ENCODE measurements at places on chromosomes 7 and 10. TPM values are rescaled to one million over a fixed set of nuclear protein-coding genes. Genes with fewer than 3 reads are reported as not detected.

DNA sequence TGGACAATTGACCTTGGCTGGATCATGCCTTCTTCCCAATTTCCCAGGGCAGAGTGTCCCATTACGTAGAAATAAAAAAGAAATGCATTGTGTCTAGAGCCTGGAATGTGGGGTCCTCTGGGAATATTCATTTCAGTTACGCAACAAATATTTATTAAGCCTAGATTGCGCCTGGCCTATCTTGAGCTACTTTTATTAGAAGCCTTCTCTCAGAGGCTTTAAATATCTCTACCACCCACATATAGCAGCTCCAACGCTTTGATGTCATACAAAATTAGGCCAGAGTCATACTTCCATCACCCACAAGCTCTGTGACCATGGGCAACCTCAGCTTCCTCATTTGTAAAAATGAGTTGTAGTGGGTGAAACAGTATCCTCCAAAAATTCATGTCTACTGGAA lies 24.9 kb upstream of the CARD11 start:
- no peaks in the 10 kb centered on the region for H3K27me3 ChIP-seq
- H3K36me3 ChIP-seq, result peaks cover 22% of the 10 kb centered on the region
- no peak overlapping the region for H3K4me3 ChIP-seq
- peak; percentile 53 for DNase-seq
- peak overlapping the region; percentile 88 for H3K27ac ChIP-seq

GRCh38 chr10:44862924-44863323 lies 48.2 kb upstream of the TMEM72 start:
- H3K4me3 ChIP-seq, result no peak overlapping the region
- peaks cover 33% of the 10 kb centered on the region for H3K27me3 ChIP-seq
- DNase-seq, result no peak
- H3K4me1 ChIP-seq, result no peaks in the 10 kb centered on the region

GRCh38 chr7:31805209-31805818 lies 118.3 kb downstream of the PPP1R17 start:
- H3K36me3 ChIP-seq, result no peaks in the 10 kb centered on the region
- no peaks in the 10 kb centered on the region for H3K4me1 ChIP-seq
- DNase-seq, result no peak
- H3K4me3 ChIP-seq, result no peak overlapping the region

DNA sequence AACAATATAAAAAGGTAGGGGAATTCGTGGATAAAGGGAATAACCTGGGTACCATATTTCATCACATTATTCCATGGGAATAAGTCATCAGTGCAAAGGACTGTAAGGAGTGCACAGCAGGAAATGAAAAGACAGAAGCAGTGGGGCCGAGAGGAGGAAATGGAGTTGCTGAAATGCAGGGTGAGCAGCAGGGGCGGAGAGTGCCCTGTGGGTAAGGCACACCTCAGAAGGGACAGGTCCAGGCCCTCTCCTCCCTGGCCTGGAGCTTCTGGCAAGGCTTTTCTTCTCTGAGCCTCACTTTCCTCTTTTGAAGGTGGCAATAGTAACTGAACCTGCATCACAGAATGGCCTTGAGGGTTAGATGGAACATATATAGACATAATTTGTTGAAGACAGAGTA lies 26.2 kb downstream of the IKZF1 start:
- peak; percentile 55 for DNase-seq
- no peak overlapping the region for H3K4me3 ChIP-seq
- H3K27me3 ChIP-seq, result no peaks in the 10 kb centered on the region
- H3K27ac ChIP-seq, result no peak overlapping the region
- H3K4me1 ChIP-seq, result peaks cover 68% of the 10 kb centered on the region

- H3K27me3 ChIP-seq, result peaks cover 21% of the 10 kb centered on the region
- no peaks in the 10 kb centered on the region for H3K36me3 ChIP-seq
- peak; percentile 44 for DNase-seq
- peak overlapping the region; percentile 60 for H3K4me3 ChIP-seq
- peaks cover 12% of the 10 kb centered on the region for H3K4me1 ChIP-seq
Measured at GRCh38 chr7:151382079-151382885, 27.6 kb downstream of the WDR86 start.

GRCh38 chr10:85649461-85649860 lies 717.1 kb downstream of the GRID1 start:
- H3K27ac ChIP-seq, result no peak overlapping the region
- DNase-seq, result no peak
- no peaks in the 10 kb centered on the region for H3K4me1 ChIP-seq
- H3K36me3 ChIP-seq, result no peaks in the 10 kb centered on the region

DNA sequence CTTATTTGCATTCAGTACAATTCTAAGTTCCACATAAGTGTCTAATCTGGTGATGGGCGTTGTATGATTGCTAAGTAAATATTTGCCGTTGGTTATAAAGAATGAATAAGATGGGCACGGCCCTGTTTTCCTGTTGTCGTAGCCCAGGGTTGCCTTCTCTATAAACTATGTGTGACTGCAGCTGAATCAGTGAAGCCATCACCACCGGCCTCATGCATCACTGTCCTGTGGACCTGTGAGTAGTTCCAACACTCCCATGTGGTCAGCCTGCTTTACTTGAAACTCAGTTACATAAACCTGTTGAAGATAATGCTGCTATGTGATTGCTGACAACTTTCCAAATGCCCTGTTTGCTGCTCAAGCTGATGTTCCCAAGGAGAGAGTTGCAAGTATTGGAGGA lies 21.6 kb upstream of the KLF6 start:
- H3K27me3 ChIP-seq, result no peaks in the 10 kb centered on the region
- DNase-seq, result peak; percentile 48
- H3K27ac ChIP-seq, result no peak overlapping the region

- H3K4me1 ChIP-seq, result peaks cover 2% of the 10 kb centered on the region
- H3K36me3 ChIP-seq, result no peaks in the 10 kb centered on the region
- H3K27ac ChIP-seq, result no peak overlapping the region
- H3K4me3 ChIP-seq, result no peak overlapping the region
- H3K27me3 ChIP-seq, result peaks cover 2% of the 10 kb centered on the region
- DNase-seq, result no peak
Measured at GRCh38 chr10:103787331-103787730, 68.0 kb downstream of the SH3PXD2A start.

DNA sequence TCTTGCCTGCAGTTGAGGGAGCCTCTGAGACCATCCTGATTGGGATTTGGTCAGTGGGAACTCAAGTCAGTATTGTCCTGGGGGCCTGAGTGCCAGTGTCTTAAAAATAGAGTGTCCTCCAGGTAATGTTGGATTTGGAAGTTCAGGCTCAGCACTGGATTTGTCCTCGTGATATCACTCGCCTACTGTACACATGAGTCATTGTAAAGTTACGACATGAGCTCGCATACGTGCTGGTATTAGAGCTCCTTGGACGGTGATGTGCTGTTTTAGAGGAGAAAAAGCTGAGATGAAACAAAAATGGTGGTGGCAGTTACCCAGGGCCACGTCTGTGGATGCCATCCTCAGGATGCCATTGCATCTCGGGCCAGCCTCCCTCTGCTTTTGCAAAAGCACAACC lies 78.2 kb downstream of the MGMT start:
- no peaks in the 10 kb centered on the region for H3K4me1 ChIP-seq
- H3K4me3 ChIP-seq, result no peak overlapping the region
- DNase-seq, result no peak
- peaks cover 49% of the 10 kb centered on the region for H3K36me3 ChIP-seq
- H3K27ac ChIP-seq, result no peak overlapping the region

- no peak overlapping the region for H3K27ac ChIP-seq
- no peak for DNase-seq
- H3K27me3 ChIP-seq, result peaks cover 3% of the 10 kb centered on the region
- H3K4me1 ChIP-seq, result no peaks in the 10 kb centered on the region
- peaks cover 2% of the 10 kb centered on the region for H3K36me3 ChIP-seq
- no peak overlapping the region for H3K4me3 ChIP-seq
Measured at GRCh38 chr7:98687111-98687751, 70.1 kb downstream of the NPTX2 start.

GRCh38 chr7:96546426-96546825 lies 163.2 kb downstream of the SEM1 start:
- peaks cover 1% of the 10 kb centered on the region for H3K27me3 ChIP-seq
- no peaks in the 10 kb centered on the region for H3K36me3 ChIP-seq
- no peak overlapping the region for H3K4me3 ChIP-seq
- DNase-seq, result no peak

- peak overlapping the region; percentile 88 for H3K27ac ChIP-seq
- H3K36me3 ChIP-seq, result peaks cover 90% of the 10 kb centered on the region
- no peaks in the 10 kb centered on the region for H3K27me3 ChIP-seq
- peak; percentile 69 for DNase-seq
- no peak overlapping the region for H3K4me3 ChIP-seq
Measured at GRCh38 chr7:141563956-141564623, 12.9 kb downstream of the AGK start.

GRCh38 chr7:157470017-157470322 lies 133.2 kb downstream of the DNAJB6 start:
- no peaks in the 10 kb centered on the region for H3K27me3 ChIP-seq
- peaks cover 11% of the 10 kb centered on the region for H3K36me3 ChIP-seq
- no peak overlapping the region for H3K27ac ChIP-seq
- no peak for DNase-seq
- peaks cover 28% of the 10 kb centered on the region for H3K4me1 ChIP-seq

DNA sequence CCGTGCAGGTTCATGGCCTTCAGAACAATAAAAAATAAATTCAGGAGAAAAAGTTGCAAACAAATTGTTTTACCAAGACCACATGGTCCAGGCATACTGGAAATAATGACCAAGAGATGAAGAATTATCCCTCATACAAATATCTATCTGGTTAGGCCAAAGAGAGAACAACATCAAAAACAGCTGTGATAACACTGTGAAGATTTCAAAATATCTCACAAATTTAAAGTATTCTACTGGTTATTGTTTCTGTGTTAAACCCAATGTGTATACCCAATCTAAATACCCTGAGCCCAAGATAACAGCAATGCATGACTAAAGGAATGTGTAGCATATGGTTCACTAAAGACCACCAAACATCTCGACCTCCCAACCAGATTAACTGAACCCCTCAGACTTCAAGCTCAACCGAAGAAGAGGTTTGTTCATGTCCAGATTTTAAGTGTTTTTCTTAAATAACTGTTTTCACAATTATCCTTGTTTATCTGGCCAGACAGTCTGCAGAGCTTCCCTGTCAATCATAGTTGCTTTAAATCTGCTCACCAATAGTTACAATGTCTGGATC lies 10.9 kb downstream of the OR9A2 start:
- H3K4me1 ChIP-seq, result peaks cover 2% of the 10 kb centered on the region
- no peak overlapping the region for H3K27ac ChIP-seq
- no peak overlapping the region for H3K4me3 ChIP-seq

DNA sequence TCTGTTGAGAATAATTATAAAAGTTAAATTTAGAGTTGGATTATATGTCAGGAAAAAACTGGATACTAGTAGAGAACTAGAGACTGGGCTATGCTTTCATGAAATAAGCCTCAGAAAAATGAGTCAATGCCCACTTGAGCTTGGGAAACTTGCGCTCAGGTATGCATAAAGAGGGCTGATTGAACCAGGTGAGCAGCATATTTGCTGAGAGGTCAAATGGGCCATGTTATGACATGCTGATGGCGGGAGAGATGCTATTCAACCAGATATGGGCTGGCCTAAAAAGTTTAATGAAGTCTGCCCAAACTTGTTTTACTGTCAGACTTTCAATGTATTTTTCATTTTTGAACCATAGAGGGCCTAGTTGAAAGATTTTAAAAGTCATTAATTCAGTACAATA lies 837.6 kb upstream of the GHITM start:
- no peak overlapping the region for H3K27ac ChIP-seq
- no peaks in the 10 kb centered on the region for H3K36me3 ChIP-seq
- no peak for DNase-seq

GRCh38 chr7:100567751-100568175 lies 5.9 kb downstream of the SAP25 start:
- peaks cover 46% of the 10 kb centered on the region for H3K4me1 ChIP-seq
- H3K27ac ChIP-seq, result peak overlapping the region; percentile 69
- DNase-seq, result no peak
- H3K36me3 ChIP-seq, result peaks cover 15% of the 10 kb centered on the region

GRCh38 chr10:130877126-130877525 lies 434.4 kb downstream of the TCERG1L start:
- DNase-seq, result no peak
- H3K27ac ChIP-seq, result no peak overlapping the region
- no peaks in the 10 kb centered on the region for H3K4me1 ChIP-seq
- no peaks in the 10 kb centered on the region for H3K36me3 ChIP-seq

- H3K36me3 ChIP-seq, result no peaks in the 10 kb centered on the region
- H3K27me3 ChIP-seq, result no peaks in the 10 kb centered on the region
- peaks cover 16% of the 10 kb centered on the region for H3K4me1 ChIP-seq
- H3K4me3 ChIP-seq, result no peak overlapping the region
Measured at GRCh38 chr7:13850185-13850752, 139.2 kb downstream of the ETV1 start.

GRCh38 chr7:27665531-27665930 lies 2.8 kb upstream of the HIBADH start:
- peaks cover 20% of the 10 kb centered on the region for H3K4me1 ChIP-seq
- DNase-seq, result no peak
- H3K36me3 ChIP-seq, result no peaks in the 10 kb centered on the region
- no peak overlapping the region for H3K4me3 ChIP-seq
- H3K27ac ChIP-seq, result no peak overlapping the region

DNA sequence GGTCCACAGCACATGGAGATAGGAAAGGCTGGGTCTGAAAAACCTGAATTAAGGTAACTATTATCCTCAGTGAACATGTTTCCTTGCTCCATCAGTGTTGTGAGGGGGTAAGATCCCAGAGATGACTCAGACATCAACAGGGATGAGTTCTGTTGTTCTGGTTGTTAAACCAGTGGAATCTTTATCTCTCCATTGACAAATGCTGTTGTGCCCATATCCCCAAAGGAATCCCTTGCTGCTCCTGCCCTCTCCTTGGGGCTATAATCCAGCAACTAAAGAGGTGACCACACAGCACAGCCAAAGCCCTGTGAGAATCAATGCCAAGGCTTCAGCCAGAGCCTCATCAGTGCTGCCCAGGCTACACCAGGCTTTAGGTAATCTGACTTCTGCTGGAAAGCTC lies 113.4 kb downstream of the JAZF1 start:
- H3K27ac ChIP-seq, result no peak overlapping the region
- H3K4me3 ChIP-seq, result no peak overlapping the region
- peaks cover 2% of the 10 kb centered on the region for H3K27me3 ChIP-seq
- H3K36me3 ChIP-seq, result no peaks in the 10 kb centered on the region
- H3K4me1 ChIP-seq, result peaks cover 4% of the 10 kb centered on the region

The OGDHL gene
- 0.40 TPM for total RNA-seq

The EN2 gene
- not detected for total RNA-seq

The NUTM2E gene
- not detected for total RNA-seq

The PHKG1 gene
- total RNA-seq, result 2.9 TPM

The TMEM213 gene
- not detected for total RNA-seq

The SP8 gene
- not detected for total RNA-seq

The CALHM1 gene
- not detected for total RNA-seq

The ASB10 gene
- total RNA-seq, result not detected

The CDK1 gene
- 108 TPM for total RNA-seq

The CALML5 gene
- total RNA-seq, result not detected

The GIMAP6 gene
- total RNA-seq, result 21.5 TPM

All from activated CD8-positive, alpha-beta T cell treated with anti-CD3 and anti-CD28 coated beads for 36 hours (primary cell).